ENCODE measurements at places on chromosomes 2 and 18.

- no peak for DNase-seq
Observed at GRCh38 chr2:196836440-196836839, 27.3 kb upstream of the C2orf66 start.

GRCh38 chr2:4404363-4404762 is 701.0 kb downstream of the DCDC2C start:
- DNase-seq, result no peak

DNA sequence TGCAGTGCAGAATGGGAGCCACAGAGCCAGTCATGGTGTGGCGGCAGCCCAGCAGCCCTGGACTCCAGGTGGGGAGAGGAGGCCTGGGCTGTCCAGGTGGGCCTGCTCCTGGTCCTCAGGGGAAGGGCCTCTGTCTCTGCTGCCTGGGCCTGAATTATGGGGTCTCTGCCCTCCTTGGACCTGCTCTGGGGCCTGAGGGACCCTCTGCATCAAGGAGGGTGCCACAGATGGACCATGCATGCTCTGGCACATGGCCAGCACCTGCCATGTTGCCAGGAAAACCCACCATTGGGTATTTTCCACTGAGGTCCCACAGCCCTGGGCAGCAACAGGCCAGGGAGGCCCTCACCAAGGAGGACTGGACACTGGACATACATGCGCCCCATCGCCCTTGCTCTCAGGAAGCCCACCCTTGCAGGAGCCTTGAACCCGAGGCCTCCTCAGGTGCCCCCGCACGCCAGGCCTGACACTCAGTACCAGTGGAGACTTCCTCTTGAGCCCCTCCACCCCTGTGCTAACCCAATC is 107.1 kb downstream of the NDUFA10 start:
- DNase-seq, result no peak

DNA sequence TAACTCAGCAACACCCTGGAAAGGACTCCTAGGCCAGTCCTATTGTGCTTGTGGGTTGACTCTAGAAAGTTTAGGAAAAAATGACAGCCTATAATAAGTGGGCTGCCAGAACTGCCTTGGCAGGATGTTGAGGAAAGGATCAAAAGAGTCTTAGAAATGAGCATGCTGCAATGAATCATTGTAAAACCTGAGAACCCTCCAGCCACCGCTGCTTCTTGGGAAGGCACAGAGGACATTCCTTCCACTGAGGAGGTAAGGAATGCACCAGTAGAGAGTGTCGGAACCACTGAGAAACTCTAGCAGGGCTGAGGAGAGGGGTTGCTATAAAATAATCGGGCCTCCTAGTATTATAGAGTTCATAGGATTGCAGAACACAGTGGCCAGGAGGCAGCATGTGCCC is 146.7 kb upstream of the SMIM21 start:
- no peak for DNase-seq

DNA sequence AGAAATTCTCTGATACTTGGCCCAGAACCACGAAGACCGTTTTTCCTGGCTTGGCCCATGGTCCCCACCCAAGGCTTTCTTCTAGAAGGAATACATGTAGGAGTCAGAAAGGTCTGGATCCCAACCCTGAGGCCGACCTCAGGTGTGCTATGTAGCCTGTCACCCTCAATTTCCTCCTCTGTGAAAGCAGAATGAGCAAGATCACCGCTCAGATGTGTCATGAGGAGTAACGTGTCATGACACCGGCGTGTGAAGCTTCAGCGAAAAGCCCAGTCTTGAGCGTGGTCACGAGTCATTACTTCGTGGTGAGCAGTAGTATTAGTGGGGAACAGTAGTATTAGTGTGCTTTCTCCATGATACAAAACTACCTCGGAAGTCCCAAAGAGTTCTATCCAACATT is 103.4 kb downstream of the ALPK2 start:
- no peak for DNase-seq

DNA sequence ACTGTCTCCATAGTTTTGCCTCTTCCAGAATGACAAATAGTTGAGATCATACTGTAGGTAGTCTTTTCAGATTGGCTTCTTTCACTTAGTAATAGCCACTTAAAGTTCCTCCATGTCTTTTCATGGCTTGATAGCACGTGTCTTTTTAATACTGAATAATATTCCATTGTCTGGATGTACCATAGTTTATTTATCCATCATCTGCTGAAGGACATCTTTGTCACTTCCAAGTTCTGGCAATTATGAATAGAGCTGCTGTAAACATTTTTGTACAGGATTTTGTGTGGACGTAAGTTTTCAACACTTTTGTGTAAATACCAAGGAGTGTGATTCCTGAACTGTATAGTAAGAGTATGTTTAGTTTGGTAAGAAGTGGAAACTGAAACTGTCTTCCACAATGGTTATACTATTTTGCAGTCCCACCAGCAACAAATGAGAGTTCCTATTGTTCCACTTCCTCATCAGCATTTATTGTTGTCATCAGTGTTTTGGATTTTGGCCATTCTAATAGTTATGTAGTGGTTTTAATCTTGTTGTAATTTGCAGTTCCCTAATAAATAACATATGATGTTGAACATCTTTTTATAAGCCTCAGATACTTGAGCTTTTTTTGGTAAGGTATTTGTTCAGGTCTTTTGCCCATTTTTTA is 18.9 kb downstream of the LTBP1 start:
- no peak for DNase-seq

DNA sequence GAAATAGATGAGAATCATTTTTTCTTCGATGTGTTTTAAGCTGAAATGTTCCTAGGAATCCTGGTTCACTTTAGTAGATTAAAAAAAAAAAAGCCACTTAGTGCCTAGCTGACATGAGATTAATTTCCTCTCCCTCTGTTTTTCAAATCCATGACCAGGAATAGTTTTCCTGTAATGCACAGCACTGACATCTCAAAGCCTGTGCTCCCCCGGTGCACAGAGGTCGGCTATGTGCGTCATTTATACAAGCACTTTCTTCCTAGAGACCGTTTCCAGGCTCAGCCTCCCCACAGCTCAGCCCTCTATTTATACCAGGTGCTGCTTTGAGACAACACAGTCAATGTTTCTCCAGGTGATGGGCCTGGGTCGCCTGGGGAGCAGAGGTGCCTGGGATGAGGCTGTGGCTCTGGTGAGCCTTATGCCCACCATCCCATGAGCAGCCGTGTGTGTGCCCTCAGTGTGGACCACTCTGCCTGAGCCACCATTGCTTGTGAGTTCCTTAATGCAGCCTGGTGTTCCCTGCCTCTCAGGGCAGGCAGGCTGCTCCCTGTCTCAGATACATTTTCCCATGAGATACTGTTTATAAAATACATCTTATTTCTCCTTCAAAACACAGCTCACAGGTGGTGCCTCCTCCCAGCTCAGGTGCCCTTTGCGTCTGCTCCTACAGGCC is 515.7 kb upstream of the HS6ST1 start:
- DNase-seq, result no peak

GRCh38 chr2:241989074-241989473 is 119.5 kb downstream of the RTP5 start:
- DNase-seq, result no peak

- no peak for DNase-seq
Observed at GRCh38 chr2:72001937-72002690, 145.5 kb downstream of the CYP26B1 start.

- DNase-seq, result no peak
Observed at GRCh38 chr2:63520793-63521192, 67.5 kb downstream of the WDPCP start.

DNA sequence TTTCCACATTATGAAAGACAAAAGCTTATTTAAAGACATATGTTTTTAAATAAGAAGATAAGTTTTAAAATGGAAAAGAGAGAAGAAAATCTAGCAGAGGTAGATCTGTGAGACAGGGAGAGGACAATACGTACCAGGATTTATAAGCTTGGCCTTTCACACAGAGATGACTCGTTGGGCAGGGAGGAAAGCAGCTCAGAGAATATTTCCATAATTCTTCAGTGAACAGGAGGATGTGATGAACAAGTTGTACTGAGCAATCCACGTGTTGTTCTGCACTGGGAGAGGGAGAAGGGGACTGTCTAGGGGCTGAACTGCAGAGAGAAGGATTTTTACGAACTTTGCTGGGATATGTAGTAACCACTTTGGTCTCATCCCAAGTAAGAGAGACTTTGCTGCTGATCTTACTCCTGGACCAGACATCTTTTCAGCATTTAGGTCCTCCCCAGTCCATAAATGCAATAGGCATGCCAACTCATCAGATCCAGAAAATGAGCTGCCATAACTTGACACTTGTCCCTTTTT is 162.5 kb upstream of the SETBP1 start:
- DNase-seq, result no peak

- DNase-seq, result no peak
Observed at GRCh38 chr2:12931186-12931844, 214.6 kb downstream of the TRIB2 start.

DNA sequence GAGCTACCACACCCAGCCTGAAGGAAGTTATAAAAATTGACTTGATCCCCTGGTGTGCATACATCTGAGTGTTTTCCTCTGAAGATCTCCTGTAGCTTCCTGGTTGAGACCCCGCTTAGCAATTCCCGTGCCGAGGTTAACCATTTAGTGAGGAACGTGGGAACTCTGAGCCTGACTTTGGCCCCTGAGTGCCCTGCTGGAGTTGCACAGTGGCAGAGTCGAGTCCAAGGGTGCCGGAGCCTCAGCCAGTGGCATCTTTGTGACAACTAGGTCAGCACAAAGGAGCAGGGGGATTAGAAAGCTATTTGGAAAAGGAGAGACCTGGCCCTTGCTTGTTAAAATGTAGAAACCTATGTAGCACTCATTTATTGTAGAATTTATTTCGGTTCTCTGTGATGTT is 561.2 kb upstream of the SALL3 start:
- no peak for DNase-seq

- DNase-seq, result no peak
Observed at GRCh38 chr2:225486236-225486635, 86.7 kb downstream of the NYAP2 start.

DNA sequence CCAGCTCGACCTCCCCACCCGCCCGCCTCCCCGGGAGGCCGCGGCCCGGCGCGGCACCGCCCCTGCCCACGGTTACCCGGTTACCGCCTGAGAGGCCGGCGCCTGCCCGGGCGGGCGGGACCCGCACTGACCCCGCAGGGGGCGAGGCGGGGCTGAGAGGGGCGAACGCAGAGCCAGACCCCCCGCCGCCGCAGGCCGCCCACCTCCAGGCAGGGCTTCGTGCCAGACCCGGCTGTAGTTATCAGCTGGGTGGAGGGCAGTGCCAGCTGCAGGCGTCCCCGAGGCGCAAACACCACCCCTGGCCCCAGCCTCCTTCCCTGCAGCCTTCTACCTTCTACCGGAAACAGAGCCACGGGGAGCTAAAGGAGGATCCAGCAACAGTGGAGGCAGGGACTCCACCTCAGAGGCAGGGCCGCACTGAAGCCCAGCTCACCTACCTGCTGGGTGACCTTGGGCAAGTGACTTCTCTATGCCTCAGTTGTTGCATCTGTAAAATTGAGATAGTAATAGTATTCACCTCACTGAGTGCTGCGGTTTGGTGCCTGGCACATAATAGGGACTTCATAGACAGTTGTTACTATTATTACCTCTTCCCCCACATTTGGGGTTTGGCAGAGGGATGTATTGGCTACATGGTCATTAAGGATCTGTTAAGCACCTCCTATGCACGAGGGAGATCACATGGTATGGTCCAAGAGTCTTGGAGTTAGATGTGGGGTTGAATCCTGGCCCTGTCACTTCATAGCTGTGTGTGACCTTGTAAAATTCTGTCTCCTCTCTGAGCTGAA is 231.6 kb upstream of the SMAD2 start:
- no peak for DNase-seq

- DNase-seq, result no peak
Observed at GRCh38 chr2:28488083-28488830, 7.6 kb upstream of the PLB1 start.

- no peak for DNase-seq
Observed at GRCh38 chr18:5456577-5457461, 87.0 kb downstream of the EPB41L3 start.

GRCh38 chr2:101387151-101387834 is at the start of gene CREG2:
CREG2 (minus strand) TSS chr2:101387503; CDS start chr2:101387457, 46 bp downstream.
- no peak for DNase-seq

DNA sequence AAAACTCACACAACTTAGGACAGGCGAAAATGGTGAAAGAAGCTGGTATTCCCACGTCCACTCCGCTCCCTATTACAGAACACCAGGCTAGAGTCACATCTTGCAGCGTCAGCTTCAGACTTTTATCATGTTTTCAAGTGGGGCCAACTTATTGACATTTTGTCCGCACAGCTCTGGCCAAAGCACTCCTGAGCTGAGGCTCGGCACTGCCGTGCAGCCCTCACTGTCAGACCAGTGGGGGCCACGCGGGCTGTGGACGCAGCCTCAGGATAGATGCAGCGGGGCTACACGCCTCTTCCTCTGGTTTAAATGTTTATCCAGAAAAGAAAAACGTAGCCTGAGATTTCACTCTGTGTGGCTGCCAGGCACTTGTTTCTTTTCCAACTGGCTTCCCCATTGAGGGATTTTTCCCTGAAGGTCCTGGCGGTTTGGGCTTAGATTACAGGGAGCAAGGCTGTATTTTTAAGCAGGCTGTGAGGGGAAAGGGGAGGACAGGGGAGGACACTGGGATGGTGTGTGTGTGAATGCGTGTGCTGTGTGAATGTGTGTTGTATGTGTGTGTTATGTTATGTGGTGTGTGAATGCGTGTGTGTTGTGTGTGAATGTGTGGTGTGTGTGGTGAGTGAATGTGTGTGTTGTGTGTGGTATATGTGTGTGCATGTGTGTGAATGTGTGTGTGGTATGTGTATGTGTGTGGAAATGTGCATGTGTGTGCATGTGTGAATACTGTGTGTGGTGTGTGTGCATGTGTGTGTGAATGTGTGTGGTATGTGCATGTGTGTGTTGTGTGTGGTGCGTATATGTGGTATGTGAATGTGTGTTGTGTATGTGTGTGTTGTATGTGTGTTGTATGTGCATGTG is 267.6 kb downstream of the DCDC2C start:
- DNase-seq, result no peak

- DNase-seq, result peak; percentile 29
Observed at GRCh38 chr2:231514951-231515297, 15.3 kb downstream of the NMUR1 start.

DNA sequence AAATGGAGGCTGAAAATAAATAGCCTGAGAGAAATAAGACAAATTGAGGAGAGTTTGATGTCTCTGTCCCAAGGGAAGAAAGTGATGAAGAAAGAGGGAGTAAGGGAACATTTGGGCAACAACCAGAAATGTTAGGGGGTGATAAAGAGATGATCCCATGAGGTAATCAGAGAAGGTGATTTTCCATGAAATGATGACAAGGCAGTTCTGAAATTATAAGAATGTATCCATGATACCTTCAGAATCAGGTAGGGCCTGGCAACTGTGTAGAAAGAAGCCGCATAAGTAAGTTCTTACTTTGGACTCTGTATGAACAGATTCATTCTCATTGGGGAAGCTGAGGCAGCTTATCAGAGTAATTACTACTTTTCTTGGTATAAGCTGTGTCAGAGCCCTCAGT is 106.1 kb downstream of the THSD7B start:
- no peak for DNase-seq

GRCh38 chr18:79590191-79591031 is 89.2 kb upstream of the CTDP1 start:
- DNase-seq, result no peak

GRCh38 chr2:168346725-168347477 is 99.5 kb upstream of the STK39 start:
- DNase-seq, result peak; percentile 45

GRCh38 chr2:34004936-34005335 is 405.8 kb upstream of the FAM98A start:
- DNase-seq, result no peak

- DNase-seq, result no peak
Observed at GRCh38 chr18:644395-645004, 13.0 kb upstream of the TYMS start.

Measured in hematopoietic multipotent progenitor cell treated with erythropoietin and hydrocortisone succinate and interleukin-3 and kit ligand, for 15 days (in vitro differentiated cells).